Subcutaneous adipose tissue (tissue), 4 donors: ENCODE measurements at places on chromosomes 1 and 21. TPM values are rescaled to one million over a fixed set of nuclear protein-coding genes. Genes with fewer than 3 reads are reported as not detected.

The DIP2A gene
- 34.4 TPM for total RNA-seq

The GBP6 gene
- not detected for total RNA-seq

The HIVEP3 gene
- 2.6 TPM for total RNA-seq

The ZBTB17 gene
- 21.6 TPM for total RNA-seq

The KRTAP10-3 gene
- total RNA-seq, result not detected
